ENCODE measurements at places on chromosomes 5 and 9. TPM values are rescaled to one million over a fixed set of nuclear protein-coding genes. Genes with fewer than 3 reads are reported as not detected.
A peak's percentile ranks its signal among the peaks of the same experiment; 100 is the strongest.

The SAXO1 gene
- 0.06 TPM for polyA plus RNA-seq

The PTGES gene
- 9.9 TPM for polyA plus RNA-seq

DNA sequence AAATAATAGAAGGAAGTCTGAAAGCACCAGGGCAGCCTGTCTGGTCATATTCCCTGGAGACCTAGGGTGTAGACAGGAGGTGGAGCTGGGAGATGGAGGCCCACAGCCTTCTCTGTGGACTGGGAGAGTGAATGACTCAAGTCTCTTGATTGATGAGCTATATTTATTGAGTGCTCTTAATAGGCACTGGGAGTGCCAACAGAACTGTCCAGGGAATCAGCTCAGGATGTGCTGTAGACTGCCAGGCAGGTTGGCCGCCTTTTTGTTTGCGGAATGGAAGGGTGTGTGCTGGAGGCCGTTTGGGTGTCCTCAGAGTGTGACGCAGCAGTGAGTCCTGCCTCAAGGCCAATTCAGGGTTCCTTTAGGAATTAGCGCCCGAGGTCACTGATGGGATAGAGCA, 33.4 kb upstream of the POMT1 start:
- peaks cover 100% of the 10 kb centered on the region for H3K36me3 ChIP-seq
- no peaks in the 10 kb centered on the region for H3K4me1 ChIP-seq
- no peak overlapping the region for H3K27ac ChIP-seq
- no peak overlapping the region for H3K4me3 ChIP-seq

GRCh38 chr5:58156361-58156760, 303.5 kb downstream of the PLK2 start:
- H3K36me3 ChIP-seq, result no peaks in the 10 kb centered on the region
- peak; percentile 7 for DNase-seq
- no peak overlapping the region for H3K27ac ChIP-seq
- H3K4me3 ChIP-seq, result no peak overlapping the region

GRCh38 chr5:11724940-11725339, 179.3 kb downstream of the CTNND2 start:
- H3K27me3 ChIP-seq, result no peaks in the 10 kb centered on the region
- no peak overlapping the region for H3K27ac ChIP-seq

All from stomach (tissue), 19 donors.